ENCODE measurements at places on chromosomes 7 and 10.

GRCh38 chr7:138978541-138979184, 2.5 kb downstream of the KIAA1549 start:
- DNase-seq: no peak

DNA sequence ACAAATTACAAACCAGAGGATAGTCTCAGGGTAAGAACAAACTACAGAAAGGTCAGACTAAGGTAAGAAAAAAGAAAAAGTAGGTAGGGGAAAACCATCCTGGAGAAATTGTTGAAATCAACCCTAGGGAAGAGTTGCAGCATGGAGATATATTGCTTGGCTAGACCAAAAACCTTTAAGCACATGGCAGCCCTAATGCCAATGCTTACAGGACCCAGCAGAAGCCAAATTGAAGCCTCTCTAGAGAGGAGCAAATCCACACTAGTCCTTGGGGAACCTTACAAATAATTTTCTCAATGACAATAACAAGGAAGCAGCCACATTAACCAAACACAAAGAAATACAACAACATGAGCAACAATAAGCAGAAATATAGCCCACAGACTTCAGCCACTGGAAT, 81.9 kb downstream of the CNOT4 start:
- no peak for DNase-seq

- DNase-seq: no peak
Observed at GRCh38 chr10:95328013-95328412, 37.2 kb upstream of the PDLIM1 start.

- DNase-seq: no peak
Observed at GRCh38 chr10:13672548-13672947, 85.8 kb downstream of the PRPF18 start.

DNA sequence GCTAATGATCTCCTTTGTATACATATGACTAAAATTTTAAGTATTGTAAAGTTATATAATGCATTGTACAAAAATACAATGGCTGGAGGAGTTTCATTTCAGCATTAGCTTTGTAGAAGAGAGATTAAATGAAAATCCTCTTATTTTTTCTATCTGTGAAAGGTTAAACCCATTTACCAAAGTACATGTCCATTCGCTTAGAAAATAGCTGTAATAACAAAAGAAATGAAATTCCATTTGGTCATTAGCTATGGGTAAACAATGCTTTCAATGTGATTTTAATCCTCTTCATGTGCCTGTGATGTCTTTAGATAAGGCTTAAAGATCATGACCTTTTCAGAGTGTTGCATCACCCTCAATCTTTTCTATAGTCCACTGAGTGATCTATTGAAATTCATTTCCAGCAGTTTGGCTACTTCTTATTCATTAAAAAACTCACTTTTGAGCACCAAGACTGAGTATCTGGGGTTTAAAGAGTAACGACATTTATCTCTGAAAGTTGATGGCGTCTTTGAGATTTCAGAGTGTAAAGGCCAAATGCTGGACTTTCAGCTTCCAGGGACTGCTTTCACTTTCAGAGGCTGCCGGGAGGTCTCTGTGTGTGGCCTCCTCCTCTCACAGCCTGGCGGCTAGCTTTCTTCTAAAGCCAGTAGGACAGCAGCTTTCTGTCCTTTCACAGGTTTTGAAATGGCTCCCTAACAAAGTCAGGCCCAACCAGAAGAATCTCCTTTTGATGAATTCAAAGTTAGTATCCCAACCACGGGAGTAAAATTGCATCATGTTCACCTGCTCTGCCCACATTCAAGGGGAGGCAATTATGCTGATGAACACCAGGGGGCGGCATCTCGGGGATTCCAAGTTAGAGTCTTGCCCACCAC, 701.4 kb upstream of the COBL start:
- no peak for DNase-seq

GRCh38 chr10:10996966-10997620, 20.6 kb upstream of the CELF2 start:
- no peak for DNase-seq

DNA sequence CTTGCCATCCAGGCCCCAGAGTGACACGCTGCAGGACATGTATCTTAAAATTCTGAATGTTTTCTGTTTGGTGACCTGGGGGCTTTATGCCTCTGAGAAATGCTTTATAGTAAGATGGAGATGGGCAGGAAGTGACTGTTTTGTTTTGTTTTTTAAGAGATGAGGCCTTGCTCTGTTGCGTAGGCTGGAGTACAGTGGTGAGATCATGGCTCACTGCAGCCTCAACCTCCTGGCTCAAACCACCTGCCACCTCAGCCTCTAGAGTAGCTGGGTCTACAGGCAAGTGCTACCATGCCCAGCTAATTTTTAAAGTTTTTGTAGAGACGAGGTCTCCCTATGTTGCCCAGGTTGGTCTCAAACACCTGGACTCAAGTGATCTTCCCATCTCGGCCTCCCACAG, 20.6 kb downstream of the ZNF777 start:
- no peak for DNase-seq

DNA sequence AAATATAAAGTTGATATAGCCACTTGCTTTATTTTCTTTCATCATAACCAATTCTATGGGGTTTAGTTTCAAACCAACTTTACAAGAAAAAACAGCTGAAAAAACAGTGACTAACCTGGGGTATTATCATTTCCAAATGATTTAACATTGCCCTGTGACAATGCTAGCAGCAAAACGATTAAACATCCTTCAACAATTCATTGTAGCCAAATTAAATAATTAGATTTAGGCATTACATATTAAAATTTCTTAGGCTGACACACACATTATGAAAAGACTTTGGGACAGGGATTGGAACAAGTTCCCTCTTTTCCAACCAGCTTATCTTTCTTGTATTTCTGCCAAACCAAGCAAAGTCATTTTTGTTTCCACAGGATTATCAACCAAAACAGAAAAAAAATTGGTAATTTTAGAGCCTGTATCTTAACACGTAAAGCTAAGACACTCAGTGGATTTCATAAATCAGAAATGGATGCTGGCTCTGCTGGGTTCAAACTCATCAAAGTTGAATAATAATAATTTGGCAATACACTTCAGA, 84.0 kb downstream of the SEMA3D start:
- no peak for DNase-seq

DNA sequence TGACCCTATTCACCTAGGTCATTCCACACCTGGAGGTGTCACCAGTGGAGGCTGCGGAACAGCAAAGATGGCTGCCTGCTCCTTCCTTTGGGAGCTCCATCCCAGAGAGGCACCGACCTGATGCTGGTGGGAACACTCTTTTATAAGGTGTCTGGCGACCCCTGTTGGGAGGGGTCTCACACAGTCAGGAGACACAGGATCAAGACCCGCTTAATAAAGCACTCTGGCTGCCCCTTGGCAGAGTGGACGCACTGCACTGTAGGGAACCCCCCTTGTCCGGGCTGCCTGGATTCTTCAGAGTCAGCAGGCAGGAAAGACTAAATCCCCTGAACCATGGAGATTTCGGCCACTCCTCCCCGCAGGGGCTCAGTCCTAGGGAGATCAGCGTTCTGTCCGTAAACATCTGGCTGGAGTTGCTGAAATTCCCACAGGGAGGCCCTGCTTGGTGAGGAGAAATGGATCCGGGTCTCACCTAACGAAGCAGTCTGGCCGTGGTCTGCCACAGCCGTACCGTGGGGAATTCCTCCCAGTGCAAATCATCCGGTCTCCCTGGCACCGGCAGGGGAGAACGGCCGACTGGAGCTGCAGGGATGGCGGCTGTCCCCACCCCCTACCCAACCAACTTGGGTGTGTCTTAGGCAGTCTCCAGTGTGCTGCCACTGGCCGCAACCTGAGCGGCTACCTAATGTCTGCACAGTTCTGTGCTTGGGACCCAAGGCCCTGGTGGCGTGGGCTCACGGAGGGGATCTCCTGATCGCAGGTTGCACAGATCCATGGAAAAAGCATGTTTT, 66.1 kb downstream of the LSMEM1 start:
- DNase-seq: no peak

- no peak for DNase-seq
Observed at GRCh38 chr10:102150970-102151773, 1.0 kb upstream of the NOLC1 start.

DNA sequence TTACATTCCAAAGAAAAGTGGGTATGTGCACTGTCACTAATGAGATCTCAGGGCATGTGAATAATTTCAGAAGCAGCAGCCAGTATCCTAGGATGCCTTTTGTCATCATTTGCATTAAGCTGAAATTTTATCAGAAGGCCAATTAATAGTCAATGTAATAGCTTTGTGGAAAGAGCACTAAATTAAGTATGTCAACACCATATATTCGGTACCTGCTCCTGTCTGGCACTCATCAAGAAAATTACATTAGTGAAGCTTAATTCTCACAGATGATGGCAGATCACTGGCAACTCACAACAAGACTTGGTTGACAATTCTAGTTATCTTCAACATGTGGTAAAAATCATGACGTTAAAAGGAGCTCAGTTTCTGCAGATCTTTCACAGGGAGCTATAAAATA, 271.4 kb downstream of the PARD3 start:
- DNase-seq: no peak

- DNase-seq: no peak
Observed at GRCh38 chr7:29599026-29599425, 35.4 kb downstream of the PRR15 start.

DNA sequence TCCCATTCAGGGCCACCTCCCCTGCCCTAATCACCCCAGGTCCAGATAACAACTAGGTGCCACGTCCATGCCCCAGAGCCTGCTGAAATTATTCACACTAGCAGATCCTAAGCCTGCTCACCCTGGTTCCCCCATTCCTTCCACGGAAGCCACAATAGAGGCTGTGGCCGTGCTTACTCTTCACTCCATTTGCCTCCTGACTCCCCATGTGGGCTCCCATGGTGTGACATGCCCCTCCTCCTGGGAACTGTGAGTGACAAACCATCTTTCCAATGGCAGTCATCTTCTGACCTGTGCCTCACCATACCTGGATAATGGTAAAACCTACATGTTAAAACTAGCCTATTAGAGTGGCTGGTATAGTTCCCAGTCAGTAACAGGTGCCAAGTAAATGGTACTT, 216.2 kb upstream of the PRKCQ start:
- DNase-seq: no peak

DNA sequence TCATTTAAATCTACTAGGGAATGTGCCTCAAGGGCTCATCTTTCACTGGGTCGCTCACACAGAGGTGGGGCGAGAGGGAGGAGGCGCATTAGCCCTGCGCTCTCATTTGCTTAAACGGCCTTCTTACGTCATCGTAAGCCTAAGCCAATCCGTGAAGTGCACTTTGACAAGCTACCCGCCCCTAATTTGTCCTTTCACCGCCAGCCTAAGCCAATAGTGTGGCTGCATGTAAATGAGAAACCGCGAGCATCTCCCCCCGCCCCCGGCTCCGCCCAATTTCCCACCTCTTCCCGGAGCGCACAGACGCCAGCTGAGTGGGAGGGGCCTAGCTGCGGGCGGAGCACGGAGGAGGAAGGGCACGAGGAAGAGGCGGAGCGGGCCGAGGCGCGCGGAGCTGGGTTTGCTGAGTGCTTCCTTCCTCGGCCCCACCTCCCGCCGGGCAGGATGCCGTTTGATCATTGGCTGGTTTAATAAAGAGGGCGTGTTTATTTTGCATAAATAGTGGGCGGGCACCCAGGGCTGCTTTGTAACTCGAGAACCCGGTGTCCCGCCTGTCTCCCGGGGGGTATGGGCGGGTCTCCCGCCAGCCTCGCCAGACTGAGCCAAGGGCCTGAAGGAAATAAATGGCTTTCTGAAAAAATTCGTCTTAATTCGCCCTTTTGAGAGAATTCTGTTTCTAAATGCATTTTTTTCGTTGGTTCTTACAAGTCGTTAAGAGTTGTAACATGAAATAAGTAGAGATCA, 289.6 kb upstream of the NFE2L3 start:
- no peak for DNase-seq

Measured in stimulated activated CD4-positive, alpha-beta T cell treated with anti-CD3 and anti-CD28 coated beads, TNF-alpha, amount 100 ng/mL, for 1 hour (primary cell).